ENCODE measurements at places on chromosomes 1 and 21.

DNA sequence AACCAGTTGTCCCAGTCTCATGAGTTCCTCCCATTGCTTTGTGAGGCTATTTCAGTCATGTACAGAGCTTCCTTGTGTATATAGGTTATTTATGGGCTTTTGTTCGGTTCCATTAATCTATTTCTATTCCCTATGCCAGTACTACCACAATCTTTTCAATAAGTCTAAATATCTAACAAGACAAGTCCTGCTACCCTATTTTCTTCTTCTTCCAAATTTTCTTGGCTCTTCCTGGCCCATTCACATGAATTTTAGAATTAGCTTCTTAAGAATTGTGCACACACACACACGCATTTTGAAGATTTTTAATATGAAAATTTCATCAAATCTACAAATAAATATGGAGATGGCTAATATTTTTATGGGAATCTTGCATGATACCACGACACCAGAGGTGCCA is 33.8 kb upstream of the ATF3 start:
- DNase-seq = no peak

- no peak for DNase-seq
These were observed 118.0 kb upstream of the PLPPR4 start for GRCh38 chr1:99146129-99146848.

GRCh38 chr1:54777431-54777830 is 13.1 kb upstream of the PARS2 start:
- DNase-seq = no peak

GRCh38 chr1:81833722-81834121 is 33.0 kb downstream of the ADGRL2 start:
- no peak for DNase-seq

GRCh38 chr1:193629875-193630274 is 443.5 kb upstream of the B3GALT2 start:
- DNase-seq = no peak
